ENCODE measurements at places on chromosomes 6 and 20.

GRCh38 chr6:13304580-13305260 is 23.6 kb downstream of the TBC1D7 start:
- no peak for DNase-seq

- DNase-seq = no peak
Measured at GRCh38 chr6:10146715-10147451, 268.0 kb downstream of the TFAP2A start.

- no peak for DNase-seq
Measured at GRCh38 chr20:24534282-24534681, 64.9 kb downstream of the SYNDIG1 start.

DNA sequence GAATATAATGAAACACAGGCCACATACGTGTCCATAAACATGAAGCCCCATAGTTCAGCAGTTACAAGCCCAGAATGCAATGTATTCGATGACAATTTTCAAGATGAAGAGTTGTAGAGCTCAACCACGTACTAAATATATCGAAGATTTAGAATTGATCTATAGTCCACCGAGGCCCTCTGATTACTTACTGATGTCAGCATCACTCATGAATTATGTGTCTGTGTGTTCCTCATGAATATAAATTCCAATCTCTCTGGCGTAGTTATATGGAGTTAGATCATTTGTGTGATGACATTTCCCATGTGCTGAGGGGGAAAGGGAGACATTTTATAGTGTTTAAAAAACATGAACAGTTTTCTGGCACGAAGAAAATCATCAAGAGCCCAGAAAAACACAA is 97.5 kb downstream of the PFDN4 start:
- DNase-seq = no peak

GRCh38 chr6:17470202-17470937 is 77.0 kb downstream of the CAP2 start:
- DNase-seq = no peak

- no peak for DNase-seq
Measured at GRCh38 chr6:32689531-32690501, 23.4 kb upstream of the HLA-DQB1 start.

- no peak for DNase-seq
Measured at GRCh38 chr6:106247293-106247692, 78.3 kb downstream of the ATG5 start.

DNA sequence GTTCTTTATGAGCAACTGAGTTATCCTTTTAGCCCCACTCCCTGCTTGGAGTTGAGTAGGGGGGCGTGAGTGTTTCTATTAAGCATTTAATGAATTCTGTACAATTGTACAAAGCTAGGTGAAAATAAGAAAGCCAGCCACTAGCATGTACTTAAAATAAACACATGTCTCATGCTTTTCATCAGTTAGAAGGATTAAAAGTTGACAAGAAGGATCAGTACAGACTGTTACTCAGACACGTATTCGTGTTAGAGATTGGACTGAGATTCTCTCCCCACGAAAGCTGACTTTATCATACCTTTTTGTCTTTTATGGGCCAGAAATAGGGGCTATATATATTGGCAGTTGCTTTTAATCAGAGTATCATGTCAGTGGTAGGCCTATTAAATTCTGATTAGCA is 1.7 kb downstream of the HSF2 start:
- DNase-seq = no peak

- no peak for DNase-seq
Measured at GRCh38 chr6:19771753-19772336, 65.3 kb upstream of the ID4 start.

DNA sequence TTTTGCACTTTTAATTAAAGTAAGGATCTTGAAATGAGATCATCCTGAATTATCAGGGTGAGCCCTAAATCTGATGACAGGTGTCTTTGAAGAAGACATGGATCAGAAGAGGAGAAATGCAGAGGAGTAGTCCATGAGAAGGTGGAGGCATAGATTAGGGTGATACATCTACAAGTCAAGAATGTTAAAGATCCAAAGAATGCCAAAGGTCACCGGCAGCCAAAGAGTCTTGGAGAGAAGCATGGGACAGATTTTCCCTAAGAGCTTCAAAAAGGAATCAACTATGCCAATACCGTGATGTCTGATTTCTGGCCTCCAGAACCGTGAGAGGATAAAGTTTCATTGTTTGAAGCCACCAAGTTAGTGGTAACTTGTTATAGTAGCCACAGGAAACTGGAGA is 59.0 kb upstream of the THEMIS start:
- no peak for DNase-seq

DNA sequence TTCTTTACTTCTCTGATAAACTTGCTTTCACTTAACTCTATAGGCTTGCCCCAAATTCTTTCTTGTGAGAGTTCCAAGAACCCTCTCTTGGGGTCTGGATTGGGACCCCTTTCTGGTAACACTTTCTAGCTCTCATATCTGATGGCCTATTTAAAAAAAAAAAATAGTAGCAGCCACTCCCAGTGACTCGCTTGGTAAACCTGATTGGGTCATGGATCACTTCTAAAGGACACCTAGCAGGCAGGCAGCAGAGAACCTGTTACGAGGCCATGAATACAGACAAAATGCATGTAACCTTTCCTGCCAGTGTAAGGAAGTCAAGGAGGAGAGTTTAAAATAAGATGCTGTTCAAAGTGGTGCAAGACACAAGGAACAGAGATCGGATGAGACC is 9.1 kb upstream of the SERPINB6 start:
- no peak for DNase-seq

GRCh38 chr6:42140756-42141602 is 1.4 kb downstream of the C6orf132 start:
- DNase-seq = no peak

- DNase-seq = no peak
Measured at GRCh38 chr6:11752360-11752759, 26.2 kb downstream of the ADTRP start.

- DNase-seq = no peak
Measured at GRCh38 chr6:38350942-38351341, 288.8 kb downstream of the BTBD9 start.

- no peak for DNase-seq
Measured at GRCh38 chr6:34589691-34590090, 33.6 kb upstream of the SPDEF start.

- DNase-seq = no peak
Measured at GRCh38 chr20:55893031-55893430, 112.3 kb downstream of the CBLN4 start.

DNA sequence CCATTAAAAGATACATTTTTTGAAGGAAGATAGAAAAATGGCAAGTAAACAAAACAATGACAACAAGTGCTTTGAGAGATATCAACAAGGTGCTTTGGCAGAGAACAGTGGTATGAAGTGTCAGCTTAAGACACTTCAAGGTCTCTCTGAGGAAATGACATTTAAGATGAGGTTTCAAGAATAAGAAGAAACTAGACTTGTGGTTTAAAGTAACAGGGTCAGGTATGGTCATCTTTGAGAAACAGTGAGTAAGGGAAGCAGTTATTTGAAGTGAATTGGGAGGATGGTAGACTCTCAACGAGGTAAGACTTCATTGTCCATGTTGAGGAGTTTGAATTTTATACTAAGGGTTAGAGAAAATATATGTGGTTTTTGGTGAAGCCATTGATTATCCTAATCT is 77.8 kb downstream of the SYCP2L start:
- no peak for DNase-seq

DNA sequence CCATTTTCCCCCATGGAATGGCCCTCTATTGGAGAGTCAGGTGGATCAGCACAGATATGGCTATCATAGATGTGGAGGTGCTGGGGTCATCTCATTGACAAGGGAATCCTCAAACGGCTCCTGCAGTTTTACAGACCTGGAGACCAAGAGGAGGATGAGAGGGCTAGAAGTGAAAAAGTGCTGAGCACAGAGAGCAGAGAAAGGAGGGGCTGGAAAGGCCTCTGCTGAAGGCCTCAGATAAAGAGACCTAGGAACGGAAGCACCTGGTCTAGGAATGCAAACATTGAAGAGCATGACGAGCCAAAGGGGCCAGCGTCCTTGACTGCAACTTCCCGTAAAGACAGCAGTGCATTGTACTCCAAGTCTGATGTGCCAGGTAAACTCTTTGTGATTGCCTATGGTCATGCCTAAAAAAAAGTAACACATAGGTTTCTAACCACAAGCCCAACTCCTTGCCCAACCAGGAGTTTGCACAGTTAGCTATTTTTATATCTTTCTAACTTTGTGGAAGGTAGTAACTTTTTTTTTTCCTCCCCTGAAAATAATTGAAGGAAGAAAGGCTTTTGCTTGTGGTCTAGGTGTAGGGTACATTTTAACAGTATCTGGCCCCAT is 15.2 kb downstream of the RSPH4A start:
- no peak for DNase-seq

- no peak for DNase-seq
Measured at GRCh38 chr6:45535933-45536332, 158.2 kb upstream of the SUPT3H start.

DNA sequence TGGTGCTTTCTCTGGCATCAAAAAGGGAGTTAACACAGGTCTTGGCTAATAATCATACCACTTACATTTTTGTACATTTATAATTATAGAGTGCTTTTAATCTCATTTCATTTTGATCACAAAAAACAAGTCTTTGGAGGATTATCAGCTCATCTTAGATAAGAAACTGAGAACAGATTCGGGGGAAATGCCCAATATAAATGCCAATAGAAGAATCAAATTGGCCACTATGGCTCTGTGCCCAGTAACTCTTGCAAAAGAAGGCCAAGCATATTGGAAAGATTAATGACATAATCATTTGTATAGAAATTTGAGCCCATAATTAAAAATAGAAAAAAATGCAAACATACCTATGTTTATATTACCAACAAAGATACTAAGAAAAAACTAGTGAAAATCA is 42.5 kb downstream of the IPCEF1 start:
- no peak for DNase-seq

- DNase-seq = no peak
Measured at GRCh38 chr6:11232770-11233626, 530 bp upstream of the NEDD9 start.

GRCh38 chr6:110614586-110614985 is 138.2 kb upstream of the SLC22A16 start:
- no peak for DNase-seq

DNA sequence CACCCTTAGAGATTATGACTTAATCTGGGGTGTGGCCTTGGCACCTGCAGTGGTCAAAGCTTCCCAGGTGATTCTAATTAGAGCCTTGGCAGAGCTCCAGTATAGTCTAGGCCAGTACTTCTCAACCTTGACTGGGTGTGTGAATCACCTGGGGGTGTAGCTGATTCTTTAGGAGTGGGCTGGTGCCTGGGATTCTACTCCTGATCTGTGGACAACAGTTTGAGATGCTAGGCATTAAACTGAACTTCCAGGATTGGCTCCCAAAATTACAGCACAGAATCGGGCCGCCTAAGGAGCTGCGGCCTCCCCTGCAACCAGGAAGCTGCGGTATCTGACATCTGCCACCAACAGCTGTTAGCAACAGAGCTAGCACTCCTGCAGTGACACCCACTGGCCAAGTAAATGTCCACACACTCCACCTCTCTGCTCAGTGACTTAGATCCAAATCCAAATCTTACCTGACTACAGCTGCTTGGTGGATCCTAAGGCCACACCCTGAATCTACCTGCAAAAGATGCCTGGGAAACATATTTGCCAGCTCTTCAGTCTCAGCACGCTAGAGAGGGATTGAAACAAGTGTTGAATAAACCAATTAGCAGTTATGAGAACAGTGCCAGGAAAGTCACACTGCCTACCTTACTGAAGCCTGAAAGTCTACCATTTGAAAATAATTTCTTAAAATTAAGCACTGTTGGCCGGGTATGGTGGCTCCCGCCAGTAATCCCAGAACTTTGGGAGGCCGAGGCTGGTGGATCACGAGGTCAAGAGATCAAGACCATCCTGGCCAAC is 126.7 kb downstream of the UNC5CL start:
- no peak for DNase-seq

DNA sequence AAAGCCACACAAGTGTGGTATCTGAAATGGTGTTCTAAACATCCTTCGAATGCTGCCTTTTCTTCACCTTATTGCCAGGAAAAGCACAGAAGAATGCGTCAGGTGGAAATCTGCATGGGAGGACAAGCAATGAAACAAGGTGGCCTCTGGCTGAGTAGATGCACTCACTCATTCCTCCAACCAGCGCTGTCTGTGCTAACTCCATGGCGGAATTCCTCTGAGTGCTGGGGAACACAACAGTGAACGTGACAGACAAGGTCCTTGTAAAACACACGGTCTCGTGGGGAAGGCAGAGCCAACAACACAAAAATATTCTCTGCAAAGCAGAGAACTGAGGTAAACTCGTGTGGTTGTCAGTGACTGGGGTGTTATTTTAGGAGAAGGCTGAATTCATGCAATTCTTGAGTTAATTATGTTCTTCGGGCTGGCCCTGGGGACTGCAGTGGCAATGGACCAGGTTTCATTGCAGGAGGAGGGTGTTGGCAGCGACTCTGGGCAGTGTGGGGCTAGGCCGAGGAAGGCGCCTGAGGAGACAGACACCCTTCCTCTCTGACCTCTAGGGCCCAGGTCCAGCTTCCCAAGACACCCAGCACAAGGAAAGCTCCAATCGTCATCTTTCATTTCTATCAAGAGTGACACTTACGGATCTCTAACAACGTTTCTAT is 339.7 kb downstream of the PRKN start:
- no peak for DNase-seq

DNA sequence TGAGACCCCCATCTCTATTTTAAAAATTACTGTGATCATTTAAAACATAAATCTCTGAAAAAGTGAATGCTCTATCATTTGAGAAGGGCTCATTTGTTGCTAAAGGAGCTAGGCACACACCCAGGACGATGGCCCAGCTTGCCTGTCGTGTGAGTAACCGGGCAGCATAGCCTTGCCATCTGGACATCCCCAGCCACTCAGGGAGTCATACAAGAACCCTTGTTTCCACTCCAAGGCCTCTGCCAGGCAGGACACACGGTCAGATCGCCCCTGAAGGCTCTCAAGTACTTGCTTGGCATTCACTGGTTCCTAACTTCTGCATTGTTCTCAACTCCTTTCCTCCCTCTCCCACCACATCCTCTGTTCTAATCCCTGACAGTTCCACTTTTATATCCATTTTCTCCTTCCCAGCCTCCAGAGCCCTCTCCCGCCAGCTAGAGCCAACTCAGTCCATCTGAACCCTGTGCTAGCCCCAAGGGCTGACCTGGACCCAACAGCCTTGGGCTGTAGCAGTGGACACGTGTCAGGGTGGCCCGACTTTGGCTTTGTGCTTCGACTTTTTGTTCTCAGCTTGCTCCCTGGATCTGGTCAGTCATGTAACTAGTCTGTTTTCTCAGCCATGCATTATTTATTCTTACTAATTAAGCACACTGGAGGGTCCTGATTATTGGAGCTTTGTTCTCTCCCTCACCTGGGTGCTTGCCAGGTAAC is 15.7 kb upstream of the EZR start:
- DNase-seq = no peak

GRCh38 chr6:50891290-50891689 is 72.6 kb downstream of the TFAP2B start:
- no peak for DNase-seq

DNA sequence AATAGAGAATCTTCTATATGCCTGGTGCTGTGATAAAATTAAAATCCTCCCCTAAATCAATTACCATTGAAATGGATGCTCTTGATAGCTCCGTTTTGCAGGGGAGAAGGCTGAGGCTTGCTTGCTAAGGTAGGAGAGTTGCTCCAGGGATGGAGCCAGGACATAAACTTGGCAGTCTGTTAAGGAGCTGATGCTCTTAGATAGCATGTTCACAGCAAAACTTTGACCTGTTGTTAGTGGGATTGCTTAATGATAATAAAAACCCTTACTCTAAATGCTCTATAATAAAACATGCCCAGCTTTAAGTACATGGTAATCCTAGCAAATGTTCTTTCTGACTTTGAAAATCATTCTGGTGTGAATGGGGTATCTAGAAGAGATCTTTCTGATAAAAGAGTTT is 228.4 kb upstream of the JAG1 start:
- no peak for DNase-seq
